ENCODE measurements at places on chromosomes 1 and 21. TPM values are rescaled to one million over a fixed set of nuclear protein-coding genes. Genes with fewer than 3 reads are reported as not detected.

- H3K4me3 ChIP-seq, result no peak overlapping the region
- no peaks in the 10 kb centered on the region for H3K27me3 ChIP-seq
- H3K27ac ChIP-seq, result no peak overlapping the region
Observed at GRCh38 chr1:75472971-75473603, 137.8 kb downstream of the SLC44A5 start.

Gene LCE1B
- not detected for total RNA-seq

DNA sequence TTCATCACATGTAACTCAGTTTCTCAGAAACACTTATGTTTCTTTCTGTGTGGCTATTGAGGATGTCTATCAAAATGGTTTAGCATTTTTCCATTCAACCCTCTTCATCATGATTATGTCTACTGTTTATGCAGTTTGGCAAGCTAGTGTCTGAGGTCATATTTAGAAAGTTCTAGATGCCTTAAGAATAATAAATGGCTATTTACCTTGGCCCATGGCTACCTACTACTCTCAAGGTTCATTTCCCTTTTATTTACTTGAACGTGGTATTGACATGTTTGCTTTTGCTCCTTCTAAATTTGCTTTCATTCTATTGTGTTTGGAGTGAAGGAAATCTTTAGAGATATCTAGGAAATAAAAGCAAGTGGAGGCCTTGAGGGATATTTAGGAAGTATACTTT is 193.7 kb upstream of the OLFM3 start:
- no peak overlapping the region for H3K4me3 ChIP-seq
- no peaks in the 10 kb centered on the region for H3K27me3 ChIP-seq
- H3K27ac ChIP-seq, result no peak overlapping the region
- DNase-seq, result no peak
- H3K4me1 ChIP-seq, result no peaks in the 10 kb centered on the region
- no peaks in the 10 kb centered on the region for H3K36me3 ChIP-seq

DNA sequence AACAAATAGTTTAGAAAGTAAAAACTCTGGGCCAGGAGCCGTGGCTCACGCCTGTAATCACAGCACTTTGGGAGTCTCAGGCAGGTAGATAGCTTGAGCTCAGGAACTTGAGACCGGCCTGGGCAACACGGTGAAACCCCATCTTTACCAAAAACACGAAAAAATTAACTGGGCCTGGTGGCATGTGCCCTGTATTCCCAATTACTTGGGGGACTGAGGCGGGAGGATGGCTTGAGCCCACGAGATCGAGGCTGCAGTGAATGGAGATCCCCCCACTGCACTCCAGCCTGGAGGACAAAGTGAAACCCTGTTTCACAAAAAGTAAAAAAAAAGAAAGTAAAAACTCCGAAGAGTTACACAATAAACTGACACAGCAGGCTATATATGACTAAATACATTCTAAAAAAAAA is 10.6 kb downstream of the CEP170 start:
- DNase-seq, result no peak
- no peaks in the 10 kb centered on the region for H3K27me3 ChIP-seq
- no peaks in the 10 kb centered on the region for H3K36me3 ChIP-seq
- H3K4me1 ChIP-seq, result no peaks in the 10 kb centered on the region
- H3K27ac ChIP-seq, result no peak overlapping the region
- no peak overlapping the region for H3K4me3 ChIP-seq

DNA sequence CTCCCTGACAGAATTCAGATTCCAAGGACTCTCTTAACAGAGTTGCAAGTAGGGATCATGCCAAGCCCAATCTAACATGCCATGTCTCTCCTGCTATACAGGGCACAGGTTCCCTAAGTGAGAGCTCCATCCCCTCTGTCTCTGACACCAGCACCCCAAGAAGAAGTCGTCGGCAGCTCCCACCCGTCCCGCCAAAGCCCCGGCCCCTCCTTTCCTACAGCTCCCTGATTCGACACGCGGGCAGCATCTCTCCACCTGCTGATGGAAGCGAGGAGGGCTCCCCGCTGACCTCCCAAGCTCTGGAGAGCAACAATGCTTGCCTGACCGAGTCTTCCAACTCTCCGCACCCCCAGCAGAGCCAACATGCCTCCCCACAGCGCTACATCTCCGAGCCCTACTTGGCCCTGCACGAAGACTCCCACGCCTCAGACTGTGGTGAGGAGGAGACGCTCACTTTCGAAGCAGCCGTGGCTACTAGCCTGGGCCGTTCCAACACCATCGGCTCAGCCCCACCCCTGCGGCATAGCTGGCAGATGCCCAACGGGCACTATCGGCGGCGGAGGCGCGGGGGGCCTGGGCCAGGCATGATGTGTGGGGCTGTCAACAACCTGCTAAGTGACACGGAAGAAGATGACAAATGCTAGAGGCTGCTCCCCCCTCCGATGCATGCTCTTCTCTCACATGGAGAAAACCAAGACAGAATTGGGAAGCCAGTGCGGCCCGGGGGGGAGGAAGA is 263.2 kb downstream of the ZNF648 start:
- H3K4me3 ChIP-seq, result no peak overlapping the region
- DNase-seq, result no peak
- no peaks in the 10 kb centered on the region for H3K4me1 ChIP-seq
- H3K27me3 ChIP-seq, result no peaks in the 10 kb centered on the region
- H3K27ac ChIP-seq, result no peak overlapping the region

Gene TMEM61
- 6.6 TPM for total RNA-seq

GRCh38 chr1:14842361-14842760 is 243.9 kb downstream of the KAZN start:
- H3K36me3 ChIP-seq, result no peaks in the 10 kb centered on the region
- H3K4me1 ChIP-seq, result no peaks in the 10 kb centered on the region
- no peak overlapping the region for H3K4me3 ChIP-seq

- H3K4me3 ChIP-seq, result no peak overlapping the region
- H3K27ac ChIP-seq, result no peak overlapping the region
- no peaks in the 10 kb centered on the region for H3K4me1 ChIP-seq
- H3K36me3 ChIP-seq, result no peaks in the 10 kb centered on the region
- H3K27me3 ChIP-seq, result no peaks in the 10 kb centered on the region
- DNase-seq, result no peak
Observed at GRCh38 chr1:96214982-96215381, 506.6 kb upstream of the PTBP2 start.

All from Peyer's patch (tissue), 4 donors.